ENCODE measurements at places on chromosomes 2 and 18. TPM values are rescaled to one million over a fixed set of nuclear protein-coding genes. Genes with fewer than 3 reads are reported as not detected.

GRCh38 chr18:80104364-80104779 is 4.7 kb upstream of the ADNP2 start:
- no peak for DNase-seq

- no peak for DNase-seq
Observed at GRCh38 chr2:45729753-45730512, 78.5 kb downstream of the PRKCE start.

DNA sequence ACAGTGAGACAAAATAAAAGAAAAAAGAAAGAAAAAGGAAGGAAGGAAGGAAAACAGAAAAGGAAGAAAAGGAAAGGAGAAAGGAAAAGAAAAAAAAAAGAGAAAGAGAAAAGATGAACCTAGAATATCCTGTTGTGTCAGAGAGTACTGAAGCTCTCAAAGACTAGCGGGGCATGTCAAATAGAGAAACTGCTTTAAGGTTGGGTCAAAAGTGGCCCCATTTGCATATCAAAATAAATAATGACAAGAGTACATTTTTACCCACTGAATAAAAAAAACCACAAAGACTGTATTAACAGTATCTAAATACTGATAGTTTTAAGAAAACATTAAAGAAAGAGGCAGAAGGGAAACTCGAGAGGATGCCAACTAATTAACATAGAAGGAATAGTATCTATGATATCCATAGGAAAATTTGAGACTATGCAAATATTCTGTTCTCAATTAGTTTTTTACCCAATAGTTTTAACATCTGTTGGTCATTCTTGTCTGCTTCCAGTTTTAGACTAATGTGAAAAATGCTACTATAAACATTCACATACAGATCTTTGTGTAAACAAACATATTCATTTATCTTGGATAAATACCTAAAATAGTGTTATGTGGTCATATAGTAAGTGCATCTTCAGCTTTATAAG is 53.2 kb downstream of the SFXN5 start:
- no peak for DNase-seq

CCBE1 gene
- 0.13 TPM for total RNA-seq

PDCD1 gene
- 0.15 TPM for total RNA-seq

DNAH7 gene
- total RNA-seq: 0.98 TPM

- DNase-seq: no peak
Observed at GRCh38 chr2:61485281-61485680, 14.4 kb upstream of the USP34 start.

GRCh38 chr2:216651351-216651881 is 18.2 kb downstream of the IGFBP2 start:
- DNase-seq: no peak

Data from Panc1 (cell line).